ENCODE measurements at places on chromosomes 13 and 19.
A peak's percentile ranks its signal among the peaks of the same experiment; 100 is the strongest.

DNA sequence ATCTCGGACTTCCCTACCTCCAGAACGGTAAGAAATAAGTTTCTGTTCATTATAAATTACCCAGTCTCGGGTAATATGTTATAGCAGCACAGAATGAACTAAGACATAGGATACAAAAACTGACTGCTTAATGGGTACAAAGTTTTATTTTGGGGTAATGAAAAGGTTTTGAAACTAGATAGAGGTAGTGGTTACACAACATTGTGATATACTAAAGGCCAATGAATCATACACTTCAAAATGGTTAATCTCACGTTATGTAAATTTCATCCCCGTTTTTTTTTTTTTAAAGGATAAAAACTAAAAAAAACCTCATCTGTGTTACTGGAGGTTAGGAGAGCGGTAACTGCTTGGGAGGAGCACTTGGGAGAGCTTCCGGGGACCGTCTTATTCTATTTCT, 23.5 kb downstream of the AKT2 start:
- peak; percentile 14 for DNase-seq

- no peak for DNase-seq
Observed at GRCh38 chr19:49605605-49606004, 14.6 kb downstream of the PRR12 start.

DNA sequence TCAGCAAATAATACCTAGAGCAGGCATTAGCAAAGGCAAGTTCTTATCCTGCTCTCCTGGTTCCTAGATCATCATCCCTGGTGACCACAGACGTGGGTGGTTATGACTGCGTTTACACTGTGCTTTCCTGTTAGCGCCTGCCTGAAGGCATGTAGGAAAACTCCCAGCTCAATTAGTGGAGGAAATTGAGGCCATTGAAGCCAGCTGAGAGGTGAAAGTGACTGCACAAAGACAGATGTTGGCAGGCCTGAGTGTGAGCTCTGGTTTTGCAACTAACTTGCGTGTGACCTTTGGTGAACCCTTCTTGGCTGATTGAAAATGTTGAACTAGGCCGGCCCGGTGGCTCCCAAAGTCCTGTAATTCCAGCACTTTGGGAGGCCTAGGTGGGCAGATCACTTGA, 17.5 kb upstream of the NWD1 start:
- peak; percentile 34 for DNase-seq

DNA sequence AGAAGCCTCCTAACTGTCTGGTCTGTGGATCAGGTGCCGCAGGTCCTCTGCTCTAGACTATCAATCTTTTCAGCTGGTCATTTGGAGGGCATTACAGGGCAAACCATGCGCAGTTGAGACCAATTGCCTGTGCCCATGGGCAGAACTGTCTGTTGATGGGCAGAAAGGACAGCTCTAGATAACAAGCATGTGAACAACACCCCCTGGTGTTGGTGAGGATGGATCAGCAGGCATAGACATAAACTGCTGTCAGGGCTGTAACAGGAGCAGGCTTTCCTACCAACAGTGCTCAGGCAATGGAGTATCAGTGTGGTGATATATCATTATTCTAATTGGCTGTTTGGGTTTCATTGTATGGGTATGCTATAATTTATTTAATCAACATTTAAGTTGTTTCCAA, 104.7 kb upstream of the KL start:
- DNase-seq, result no peak

GRCh38 chr19:54339646-54340358, 840 bp upstream of the LILRA4 start:
- DNase-seq, result peak; percentile 69

- no peak for DNase-seq
Observed at GRCh38 chr13:105672881-105673280, 862.6 kb downstream of the EFNB2 start.

GRCh38 chr19:11364935-11365334, 9.5 kb upstream of the SWSAP1 start:
- no peak for DNase-seq

GRCh38 chr13:30618186-30618929, 638 bp downstream of the USPL1 start:
- peak; percentile 37 for DNase-seq

DNA sequence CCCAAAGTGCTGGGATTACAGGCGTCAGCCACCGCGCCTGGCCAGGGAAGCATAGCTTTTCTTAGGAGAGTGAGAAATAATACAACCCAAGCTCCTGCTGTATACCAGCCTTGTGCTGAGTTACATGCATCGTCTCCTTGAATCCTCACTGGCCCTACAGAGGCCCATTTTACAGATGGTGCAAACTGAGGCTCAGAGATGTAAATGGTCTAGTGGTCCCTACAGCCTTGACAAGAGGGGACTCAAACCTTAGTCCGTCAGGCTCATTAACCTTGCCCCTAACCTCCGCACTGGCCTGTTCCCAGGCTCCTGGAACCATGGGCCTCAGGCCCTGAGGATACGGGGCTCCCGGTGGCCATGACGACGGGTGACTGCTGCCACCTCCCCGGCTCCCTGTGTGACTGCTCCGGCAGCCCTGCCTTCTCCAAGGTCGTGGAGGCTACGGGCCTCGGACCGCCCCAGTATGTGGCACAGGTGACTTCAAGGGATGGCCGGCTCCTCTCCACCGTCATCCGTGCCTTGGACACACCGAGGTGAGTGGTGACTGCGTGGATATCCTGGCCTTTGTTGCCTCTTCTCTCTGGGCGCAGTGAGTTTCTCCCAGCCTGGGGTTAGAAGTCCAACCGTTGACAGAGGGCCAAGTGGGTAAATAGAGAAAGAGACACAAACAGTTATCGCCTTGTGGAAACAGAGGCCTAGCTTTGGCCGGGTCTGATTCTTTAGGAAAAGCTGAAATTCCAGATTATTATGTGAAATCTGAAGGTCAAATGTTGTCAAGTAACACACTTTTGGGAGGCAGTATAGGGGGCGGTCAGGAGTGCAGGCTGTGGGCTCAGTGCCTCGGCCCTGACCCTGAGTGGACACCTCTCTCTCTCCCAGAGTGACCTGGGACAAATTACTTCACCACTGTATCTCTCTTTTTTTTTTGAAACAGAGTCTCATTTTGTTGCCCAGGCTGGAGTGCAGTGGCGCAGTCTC, 8.7 kb downstream of the MARCHF2 start:
- DNase-seq, result no peak

DNA sequence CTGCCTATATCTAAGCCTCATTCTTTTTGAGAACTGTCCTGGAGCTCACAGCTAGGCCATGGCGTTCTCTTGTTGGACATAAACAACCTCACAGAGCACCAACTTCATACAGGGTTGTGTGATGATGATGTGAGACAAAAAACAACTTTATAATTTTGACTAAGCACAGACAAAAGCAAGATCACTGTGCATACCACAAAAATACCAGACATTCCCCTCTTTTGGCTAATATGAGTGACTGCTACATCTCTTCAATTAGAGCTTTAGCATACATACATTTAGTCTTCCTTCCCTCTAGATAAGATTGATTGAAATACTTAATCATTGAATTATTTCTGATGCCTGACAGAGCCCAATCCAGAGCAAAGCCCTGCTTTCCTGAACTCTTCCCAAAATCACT, 8.3 kb downstream of the MAB21L1 start:
- no peak for DNase-seq

DNA sequence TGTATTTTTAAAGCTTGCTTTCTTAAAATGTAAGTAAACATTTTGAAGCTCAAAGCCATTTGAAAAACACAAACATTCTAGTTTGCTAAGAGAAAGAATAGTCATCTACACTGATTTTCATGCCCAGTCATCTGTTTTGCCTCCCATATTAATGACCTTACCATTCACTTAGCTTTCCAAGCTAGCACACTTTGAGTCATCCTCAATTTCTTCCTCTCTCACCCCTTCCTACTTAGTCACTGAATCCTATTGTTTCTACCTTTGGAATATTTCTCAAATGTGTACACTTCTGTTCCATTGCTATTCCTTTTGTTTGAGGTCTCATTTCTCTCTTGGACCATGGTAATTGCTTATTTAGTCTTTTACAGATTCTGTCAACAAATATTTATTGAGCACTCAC, 7.3 kb upstream of the HS6ST3 start:
- DNase-seq, result no peak

DNA sequence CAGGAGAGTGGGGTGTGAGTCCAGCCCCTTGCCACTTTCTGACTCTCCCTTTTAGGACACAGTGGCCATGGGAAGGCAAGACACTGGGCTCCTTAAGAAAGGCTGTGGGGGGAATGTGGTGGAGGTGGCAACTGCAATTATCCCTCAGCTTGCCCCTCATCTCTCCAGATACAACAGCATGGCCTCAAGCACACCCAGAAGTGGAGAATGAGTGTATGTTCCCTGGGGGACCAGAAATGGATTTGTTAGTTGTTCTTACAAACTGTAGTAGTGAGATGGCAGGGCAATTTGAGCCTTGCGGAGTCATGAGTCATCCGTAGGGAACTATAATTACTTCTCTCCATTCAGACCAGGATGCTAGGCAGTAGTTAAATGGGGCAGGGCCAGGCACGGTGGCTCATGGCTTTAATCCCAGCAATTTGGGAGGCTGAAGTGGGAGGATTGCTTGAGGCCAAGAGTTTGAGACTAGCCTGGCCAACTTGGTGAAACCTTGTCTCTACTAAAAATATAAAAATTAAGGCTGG, 25.6 kb upstream of the CXCL17 start:
- peak; percentile 15 for DNase-seq

- no peak for DNase-seq
Observed at GRCh38 chr13:113726961-113727411, 32.0 kb upstream of the TMEM255B start.

- DNase-seq, result no peak
Observed at GRCh38 chr13:74191410-74191809, 57.2 kb upstream of the KLF12 start.

DNA sequence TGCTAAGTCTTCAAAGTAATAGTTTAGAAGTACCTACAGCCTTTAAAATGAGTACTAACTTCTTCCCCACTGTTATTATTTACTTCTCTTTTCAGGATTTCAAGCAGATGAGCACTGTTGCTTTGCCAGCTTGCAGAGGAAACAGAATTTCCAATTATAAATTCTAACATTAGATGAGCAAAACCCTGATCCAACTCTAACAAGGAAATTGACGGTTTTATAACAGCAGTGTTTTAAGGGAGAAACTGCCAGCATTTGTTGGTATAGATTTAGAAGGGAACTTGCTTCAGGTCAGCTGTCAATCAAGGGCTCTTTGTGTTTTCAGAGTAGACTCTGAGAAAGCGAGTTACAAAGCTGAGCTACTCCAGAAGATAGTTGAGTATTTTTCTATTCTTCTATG, 120.5 kb downstream of the RAP2A start:
- DNase-seq, result no peak

- no peak for DNase-seq
Observed at GRCh38 chr19:17860993-17861360, 1.3 kb downstream of the RPL18A start.

GRCh38 chr13:44669534-44669933, 93.4 kb upstream of the TSC22D1 start:
- DNase-seq, result no peak

GRCh38 chr19:38850976-38851621, 1.3 kb upstream of the HNRNPL start:
- no peak for DNase-seq

GRCh38 chr19:7705387-7706187, 3.7 kb upstream of the FCER2 start:
- peak; percentile 94 for DNase-seq

DNA sequence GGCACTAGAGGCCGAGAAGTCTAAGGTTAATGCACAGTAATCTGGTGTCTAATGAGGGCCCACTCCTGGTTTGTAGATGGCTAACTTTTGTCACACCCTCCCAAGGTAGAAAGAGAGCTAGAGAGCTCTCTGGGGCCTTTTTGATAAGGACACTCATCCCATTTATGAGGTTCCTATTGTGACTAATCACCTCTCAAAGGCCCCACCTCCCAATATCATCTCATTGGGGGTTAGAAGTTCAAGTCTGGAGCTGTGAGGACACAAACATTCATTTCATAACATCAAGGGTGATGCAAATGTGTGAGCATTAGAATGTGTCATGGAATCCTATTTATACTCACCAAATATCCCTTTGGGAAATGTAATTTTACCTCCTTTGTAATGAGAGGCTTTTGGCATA, 79.2 kb upstream of the SLC10A2 start:
- DNase-seq, result no peak

- no peak for DNase-seq
Observed at GRCh38 chr19:58551577-58552471, 3.1 kb downstream of the CHMP2A start.

- no peak for DNase-seq
Observed at GRCh38 chr19:13493516-13494310, 12.6 kb downstream of the CACNA1A start.

DNA sequence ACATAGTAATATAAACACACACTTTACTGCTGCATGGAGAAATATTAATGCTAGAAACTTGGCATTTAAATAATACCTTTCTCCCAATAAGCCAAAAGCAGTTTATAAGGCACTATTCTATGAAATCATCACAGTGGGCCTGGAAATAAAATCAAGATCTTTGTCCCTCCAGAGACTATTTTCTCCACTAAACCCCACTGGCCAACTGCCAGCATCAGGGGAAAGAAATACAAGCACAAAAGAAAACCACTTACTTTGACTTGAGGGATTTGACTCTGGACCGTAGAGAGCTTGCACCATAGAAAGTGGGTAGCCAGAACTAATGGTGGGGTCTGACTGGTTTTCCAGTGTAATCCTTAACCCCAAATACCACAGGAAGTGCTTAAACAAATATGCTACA, 71.9 kb downstream of the DCLK1 start:
- no peak for DNase-seq

GRCh38 chr19:29105629-29106292, 107.2 kb downstream of the UQCRFS1 start:
- no peak for DNase-seq

GRCh38 chr13:53520132-53520531, 491.5 kb downstream of the OLFM4 start:
- DNase-seq, result no peak

GRCh38 chr13:41236369-41236768, 27.0 kb downstream of the MTRF1 start:
- DNase-seq, result no peak

GRCh38 chr19:15810335-15810734, 5.1 kb downstream of the OR10H1 start:
- DNase-seq, result no peak

GRCh38 chr19:32542477-32543108, 38.4 kb upstream of the PDCD5 start:
- DNase-seq, result no peak

DNA sequence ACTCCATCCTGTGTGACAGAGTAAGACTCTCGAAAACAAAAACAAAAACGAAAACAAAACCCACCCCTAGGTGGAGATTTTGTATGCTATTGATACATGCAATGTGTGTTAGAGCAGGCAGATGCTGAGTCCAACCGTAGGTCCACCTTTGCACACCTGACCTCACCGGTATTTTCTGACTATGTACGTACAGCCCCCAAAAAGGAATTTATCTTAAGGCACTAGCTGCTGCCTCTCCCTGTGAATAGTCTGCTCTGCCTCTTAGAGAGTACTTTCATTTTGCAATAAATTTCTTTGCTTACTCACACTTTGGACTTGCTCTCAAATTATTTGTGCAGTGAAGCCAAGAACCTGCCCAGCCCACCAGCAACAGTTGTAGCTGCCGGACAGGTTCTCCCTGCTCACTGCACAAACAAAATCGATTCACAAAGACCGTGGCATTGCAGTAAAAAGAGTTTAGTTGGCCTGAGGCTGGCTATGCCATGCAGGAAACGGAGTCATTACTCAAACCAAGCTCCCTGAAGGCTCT, 8.2 kb upstream of the ZNF77 start:
- no peak for DNase-seq
